Stimulated activated CD8-positive, alpha-beta memory T cell treated with anti-CD3 and anti-CD28 coated beads, Interleukin-2, amount 100 ng/mL, for 1 hour (primary cell): ENCODE measurements at places on chromosomes 5 and 9.

- DNase-seq = no peak
These were observed 43.8 kb downstream of the ICE1 start for GRCh38 chr5:5466227-5466626.

- DNase-seq = no peak
These were observed 955 bp downstream of the CDH6 start for GRCh38 chr5:31194468-31194813.

- DNase-seq = no peak
These were observed 48.2 kb downstream of the OXCT1 start for GRCh38 chr5:41822036-41822435.

- DNase-seq = no peak
These were observed 92.0 kb upstream of the OSMR start for GRCh38 chr5:38753776-38754175.

- no peak for DNase-seq
These were observed 3.4 kb downstream of the HIGD2A start for GRCh38 chr5:176391999-176392398.

- DNase-seq = no peak
These were observed 78.1 kb upstream of the SPATA31C2 start for GRCh38 chr9:88216126-88216995.

GRCh38 chr5:81269751-81270393, 31.5 kb upstream of the ZCCHC9 start:
- no peak for DNase-seq

DNA sequence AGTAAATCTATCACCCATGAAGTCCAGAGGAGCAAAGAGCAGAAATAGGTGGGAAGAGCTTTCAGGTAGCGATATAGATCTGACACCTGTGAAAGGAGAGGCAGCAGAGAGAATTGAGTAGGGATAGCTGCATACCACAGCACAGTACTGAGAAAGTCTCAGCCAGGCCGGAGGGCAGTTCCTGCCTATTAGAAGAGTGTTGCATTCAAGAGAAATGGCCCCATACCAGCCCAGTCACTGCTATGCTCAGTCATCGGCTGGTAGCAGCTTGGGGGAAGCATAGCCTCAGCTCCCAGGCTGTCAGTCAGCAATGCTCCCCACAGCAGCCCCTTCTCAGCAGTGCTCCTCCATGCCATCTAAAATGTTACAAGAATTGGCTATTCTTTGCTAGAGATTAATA, 285.1 kb upstream of the CDH6 start:
- no peak for DNase-seq

- DNase-seq = no peak
These were observed 2.9 kb downstream of the BICD2 start for GRCh38 chr9:92761686-92762085.

GRCh38 chr9:135505406-135506187, 5.1 kb downstream of the MRPS2 start:
- DNase-seq = no peak

- DNase-seq = no peak
These were observed 18.1 kb upstream of the MTX3 start for GRCh38 chr5:80008995-80009765.

GRCh38 chr9:106755736-106756135, 107.2 kb upstream of the ZNF462 start:
- DNase-seq = no peak

DNA sequence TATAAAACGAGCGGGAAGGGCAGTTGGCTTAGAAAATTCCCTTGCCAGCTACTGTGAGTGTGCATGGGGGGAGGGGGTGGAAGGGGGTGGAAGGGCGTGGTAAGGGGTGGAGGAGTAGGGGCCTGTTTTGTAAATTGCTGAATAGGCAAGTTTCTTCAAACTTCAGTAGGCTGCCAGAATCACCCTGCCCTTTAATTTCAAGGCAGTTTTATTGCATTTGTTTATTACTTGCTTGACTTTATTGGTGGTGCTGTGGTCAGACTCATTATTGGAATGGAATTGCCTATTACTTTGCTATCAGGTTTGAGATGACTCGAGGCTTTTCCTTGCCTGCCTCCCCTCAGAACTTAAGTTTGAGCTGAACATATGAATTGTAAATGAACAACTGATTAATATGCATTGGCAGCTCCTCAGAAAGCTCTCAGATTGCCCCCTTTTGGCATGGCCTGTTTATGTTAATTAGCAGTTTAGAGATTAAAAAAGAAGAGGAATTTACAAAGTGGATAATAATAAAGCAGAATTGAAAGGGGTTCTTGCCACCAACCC, 76.0 kb downstream of the SEMA6A start:
- no peak for DNase-seq

DNA sequence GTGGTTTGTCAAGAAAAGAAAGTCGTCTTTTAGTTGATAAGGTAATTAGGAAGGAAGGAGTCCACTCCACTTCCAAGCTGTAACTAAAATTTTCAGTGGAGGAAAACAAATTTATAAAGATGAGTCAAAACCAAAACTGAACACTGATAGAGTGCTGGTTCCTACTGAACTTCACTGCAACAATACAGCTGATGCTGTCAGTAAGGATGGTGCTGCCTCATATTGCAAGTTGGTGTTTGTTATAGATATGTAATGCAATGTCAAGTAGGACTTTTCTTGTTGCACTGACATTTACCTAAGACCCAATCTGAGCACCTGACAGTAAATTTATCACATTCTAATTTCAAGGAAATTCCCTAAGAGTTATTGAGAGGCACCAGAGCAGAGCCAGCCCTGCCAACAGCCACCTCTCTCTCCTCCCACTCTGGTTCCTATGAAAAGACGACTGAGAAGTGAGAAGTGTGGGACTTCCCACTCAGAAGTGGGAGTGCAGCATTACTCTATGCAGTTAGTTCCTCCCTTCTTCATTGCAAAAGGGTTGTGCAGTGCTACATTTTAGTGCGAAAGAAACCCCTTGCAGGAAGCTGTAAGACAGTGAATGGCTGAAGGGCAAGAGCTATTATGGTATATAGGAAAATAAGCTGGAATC, 350.8 kb downstream of the NFIB start:
- DNase-seq = no peak

GRCh38 chr9:72415163-72415562, 50.2 kb upstream of the ZFAND5 start:
- no peak for DNase-seq

DNA sequence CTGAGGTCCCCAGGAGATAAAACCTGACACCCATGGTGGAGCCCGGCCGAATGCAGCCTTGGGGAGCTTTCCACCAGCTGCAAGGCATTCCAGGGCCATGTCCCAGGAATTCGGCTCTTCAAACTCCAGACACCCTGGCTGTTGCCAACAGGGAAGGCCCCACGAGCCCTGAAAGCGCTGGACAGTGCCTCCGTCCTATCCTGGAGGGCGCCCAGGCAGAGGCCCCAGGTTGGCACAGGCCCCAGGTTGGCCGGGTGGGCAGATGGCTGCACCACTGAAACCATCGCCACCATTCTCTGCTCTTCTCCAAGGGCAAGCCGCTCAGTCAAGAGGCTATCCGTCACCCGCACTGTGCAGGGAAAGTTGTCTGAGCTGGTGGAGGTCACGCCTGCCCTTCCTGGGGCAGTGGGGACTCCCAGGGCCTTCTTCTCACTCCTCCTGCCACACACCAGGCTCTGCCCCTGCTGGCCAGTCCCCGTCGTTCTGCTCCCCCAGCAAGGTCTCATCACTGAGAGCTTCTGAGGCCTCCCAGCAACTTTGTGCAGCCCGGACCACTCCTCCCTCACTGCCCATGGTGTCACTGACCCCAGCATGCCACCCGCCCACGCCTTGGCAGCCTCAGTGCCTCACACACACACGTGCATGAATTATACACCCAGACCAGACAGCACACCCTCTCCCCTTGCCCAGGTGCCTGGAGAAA, 21.2 kb downstream of the SLC6A3 start:
- DNase-seq = no peak

DNA sequence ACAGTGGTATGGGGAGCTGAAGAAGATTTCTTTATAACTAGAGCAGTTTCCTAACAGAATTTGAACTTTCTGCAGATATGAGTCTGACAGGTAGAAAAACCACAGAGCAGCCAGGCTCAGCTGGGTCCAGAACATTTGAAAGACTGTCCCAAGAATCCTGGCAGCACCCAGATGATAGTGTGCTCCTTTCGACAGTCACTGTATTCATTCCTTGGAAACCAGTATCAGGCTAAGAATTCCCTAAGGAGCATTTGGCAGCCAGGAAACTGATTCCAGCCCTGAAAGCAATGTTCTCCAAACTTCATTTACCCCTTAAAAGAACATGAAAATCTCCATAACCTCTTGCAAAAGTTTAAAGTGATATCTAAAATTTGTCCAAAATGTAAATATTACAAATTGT, 123.0 kb upstream of the MTAP start:
- DNase-seq = no peak

- DNase-seq = no peak
These were observed 138.9 kb upstream of the MSX2 start for GRCh38 chr5:174585472-174585871.

DNA sequence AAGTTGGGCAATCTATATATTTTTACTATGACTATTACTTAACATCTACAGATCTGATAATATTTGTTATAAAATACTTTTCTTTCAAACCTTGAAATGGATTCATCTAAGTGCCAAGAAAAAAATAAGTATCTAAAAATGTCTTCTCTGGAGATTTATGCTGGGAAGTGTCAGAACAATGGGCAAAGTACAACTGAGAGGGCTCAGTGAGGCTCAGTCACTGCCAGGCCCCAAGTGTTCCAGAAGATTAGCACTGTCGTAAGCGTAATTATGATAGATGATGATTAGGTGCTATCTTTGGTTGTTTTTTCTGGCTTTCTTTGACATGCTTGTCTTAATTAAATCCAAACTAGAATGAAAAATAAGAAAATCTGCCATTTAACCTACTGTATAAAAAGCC, 72.2 kb upstream of the ADAMTS19 start:
- no peak for DNase-seq

DNA sequence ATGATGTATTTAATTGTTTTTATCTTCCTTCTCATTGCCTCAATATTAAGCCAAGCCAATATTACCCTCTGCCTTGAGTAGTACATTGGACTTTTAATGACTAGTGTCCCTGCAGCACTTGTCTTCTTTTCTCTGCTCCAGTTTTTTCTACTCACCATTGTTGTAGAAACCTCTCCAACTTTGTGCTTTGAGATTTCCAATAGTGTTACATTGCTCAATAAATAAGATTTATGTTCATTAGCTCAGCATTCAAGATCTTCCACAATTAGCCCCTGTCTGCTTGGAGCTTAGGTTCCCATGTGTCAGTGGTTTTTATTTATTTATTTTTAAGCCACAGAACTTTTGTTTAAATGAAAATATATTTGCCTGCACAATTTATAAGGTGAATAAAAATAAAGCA, 145.3 kb downstream of the ADGRV1 start:
- DNase-seq = no peak

DNA sequence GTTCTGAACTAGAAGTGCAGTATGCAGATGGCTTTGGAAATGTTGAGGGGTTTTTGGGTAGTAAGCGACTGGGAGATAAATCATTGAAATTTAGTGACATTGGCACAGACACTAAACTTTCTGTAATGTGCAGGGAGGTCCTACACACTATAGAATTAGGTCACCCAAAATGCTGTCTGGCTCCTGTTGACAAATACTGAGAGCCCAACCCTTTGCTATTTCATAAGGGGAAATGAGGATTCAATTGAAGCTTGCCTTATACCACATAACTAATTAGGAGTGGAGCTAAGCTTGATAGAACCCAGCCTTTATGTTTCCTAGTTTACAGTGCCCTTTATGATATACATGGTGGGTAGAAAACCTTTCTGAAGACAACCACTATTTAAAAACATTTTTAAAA, 22.6 kb downstream of the HMGXB3 start:
- DNase-seq = no peak

DNA sequence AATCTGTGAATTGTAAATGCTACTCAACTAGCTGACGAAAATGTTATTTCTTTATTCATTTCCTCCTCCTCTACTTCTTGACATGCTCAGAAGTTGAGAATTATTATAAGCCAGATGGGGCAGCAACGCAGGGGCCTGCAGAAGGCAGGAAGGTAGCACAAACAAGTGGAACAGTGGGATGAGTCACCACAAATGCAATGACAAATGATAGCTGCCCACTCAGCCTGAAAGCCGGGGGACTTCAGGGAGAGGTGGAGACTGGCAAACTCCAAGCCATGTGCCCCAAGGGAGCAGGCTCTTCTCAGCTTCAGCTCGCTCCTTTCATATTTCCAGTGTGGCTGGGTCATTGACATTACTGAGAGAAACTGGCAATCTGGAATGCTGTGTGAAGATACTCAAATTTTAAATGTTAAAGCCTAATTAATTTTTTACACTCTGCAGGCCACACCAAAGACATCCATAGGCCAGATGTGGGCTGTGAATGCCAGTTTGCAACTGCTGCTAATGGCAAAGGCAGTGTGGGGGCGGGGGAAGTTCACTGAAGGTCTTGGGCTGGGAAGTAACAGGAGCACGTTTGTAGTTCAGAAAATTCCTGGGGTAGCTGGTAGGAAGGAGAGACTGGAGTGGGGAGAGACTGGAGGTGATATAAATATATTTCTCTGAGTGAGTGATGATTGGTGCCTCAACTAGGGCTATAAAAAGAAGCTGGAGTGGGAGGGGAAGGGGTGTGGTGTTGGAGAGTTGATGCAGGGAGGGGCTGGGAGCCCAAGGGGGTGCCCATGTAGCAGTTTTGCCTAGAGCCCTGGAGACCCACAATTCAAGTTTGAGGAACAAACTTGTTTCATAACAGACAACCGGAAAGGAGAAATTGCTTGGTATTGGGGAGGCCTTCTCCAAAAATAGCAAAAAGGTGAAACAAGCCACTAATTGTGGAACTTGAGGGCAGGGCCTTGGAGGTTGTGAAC, 20.8 kb upstream of the ADRB2 start:
- no peak for DNase-seq

DNA sequence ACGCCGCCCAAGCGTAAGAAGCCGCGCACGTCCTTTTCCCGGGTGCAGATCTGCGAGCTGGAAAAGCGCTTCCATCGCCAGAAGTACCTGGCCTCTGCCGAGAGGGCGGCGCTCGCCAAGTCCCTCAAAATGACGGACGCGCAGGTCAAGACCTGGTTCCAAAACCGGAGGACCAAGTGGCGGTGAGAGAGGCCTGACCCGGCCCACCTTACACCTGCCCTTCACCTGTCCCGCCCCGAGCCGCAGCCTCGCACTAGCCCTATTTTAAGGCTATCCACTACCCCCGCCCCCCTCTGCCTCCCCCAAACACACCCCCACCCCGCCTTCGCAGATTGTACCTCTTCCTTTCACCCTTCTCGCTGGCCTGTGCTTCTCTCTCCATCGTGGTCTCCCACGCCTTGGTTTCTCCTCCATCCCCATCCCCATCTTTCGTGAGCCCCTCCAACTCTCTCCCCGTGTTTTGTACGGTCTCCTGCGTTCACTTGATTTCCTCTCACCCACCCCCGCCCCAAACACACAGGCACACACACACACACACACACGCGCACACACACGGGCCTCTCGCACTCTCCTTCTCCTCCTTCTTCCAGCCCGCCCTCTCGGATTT, 1.3 kb downstream of the TLX3 start:
- DNase-seq = no peak
